Neural crest cell (in vitro differentiated cells): ENCODE measurements at places on chromosomes 13 and 19. TPM values are rescaled to one million over a fixed set of nuclear protein-coding genes. Genes with fewer than 3 reads are reported as not detected.

Gene LILRA2
- total RNA-seq = not detected in 2 replicates

Gene APLP1
- 140 and 143 TPM in 2 replicates for total RNA-seq

DNA sequence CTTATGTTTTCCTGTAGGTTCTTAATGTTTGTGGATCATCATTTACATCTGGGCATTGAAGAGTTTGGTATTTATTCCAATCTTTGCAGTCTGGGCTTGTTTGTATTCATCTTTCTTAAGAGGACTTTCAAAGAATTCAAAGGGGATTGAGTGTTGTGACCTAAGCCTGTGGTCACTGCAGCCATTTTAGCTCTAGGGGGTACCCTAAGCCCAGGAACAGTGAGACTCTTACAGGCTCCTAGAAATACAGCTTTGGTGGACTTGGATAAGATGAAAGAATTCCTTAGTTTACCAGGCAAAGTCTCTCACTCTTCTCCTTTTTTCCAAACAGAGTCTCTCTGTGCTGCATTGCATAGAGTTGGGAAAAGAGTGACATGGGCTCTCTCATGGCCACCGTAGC lies 2539.0 kb upstream of the PCDH20 start:
- H3K27ac ChIP-seq = no peak overlapping the region
- peaks cover 6% of the 10 kb centered on the region for H3K36me3 ChIP-seq
- H3K27me3 ChIP-seq = no peaks in the 10 kb centered on the region
- no peak overlapping the region for H3K4me3 ChIP-seq
- DNase-seq = no peak
- no peaks in the 10 kb centered on the region for H3K4me1 ChIP-seq

- no peak for DNase-seq
- H3K27ac ChIP-seq = no peak overlapping the region
- peaks cover 7% of the 10 kb centered on the region for H3K36me3 ChIP-seq
- H3K4me3 ChIP-seq = no peak overlapping the region
- no peaks in the 10 kb centered on the region for H3K27me3 ChIP-seq
These were observed 36.6 kb downstream of the NUFIP1 start for GRCh38 chr13:44952671-44953070.

DNA sequence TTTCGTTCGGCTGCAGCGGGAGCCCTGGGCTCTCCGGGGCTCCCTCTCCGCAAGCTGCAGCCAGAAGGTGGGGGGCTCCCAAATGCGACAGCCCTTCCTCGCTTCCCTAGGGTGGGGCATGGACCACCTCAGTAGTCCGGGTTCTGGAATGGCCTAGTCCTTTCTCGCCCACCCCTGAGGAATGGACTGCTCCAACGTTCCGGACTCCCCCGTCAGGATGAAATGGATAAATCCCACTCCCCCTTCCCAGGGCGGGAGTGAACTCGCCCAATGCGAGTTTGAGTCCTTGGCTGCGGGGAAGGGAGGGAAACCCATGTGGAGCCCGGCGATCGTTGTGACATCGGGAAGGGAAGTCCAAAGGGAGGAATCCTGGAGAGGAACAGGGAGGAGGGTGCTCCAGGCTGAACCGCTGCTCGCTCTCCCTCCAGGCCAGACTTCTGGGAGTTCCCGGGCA lies 5.5 kb downstream of the HRC start:
- H3K27me3 ChIP-seq = peaks cover 21% of the 10 kb centered on the region
- H3K27ac ChIP-seq = peak overlapping the region; percentile 99
- peak overlapping the region; percentile 98 for H3K4me3 ChIP-seq
- peaks cover 45% of the 10 kb centered on the region for H3K4me1 ChIP-seq

- no peaks in the 10 kb centered on the region for H3K36me3 ChIP-seq
- no peak for DNase-seq
- H3K4me1 ChIP-seq = no peaks in the 10 kb centered on the region
- no peak overlapping the region for H3K27ac ChIP-seq
These were observed 124.2 kb downstream of the LMO7 start for GRCh38 chr13:75760131-75761021.

DNA sequence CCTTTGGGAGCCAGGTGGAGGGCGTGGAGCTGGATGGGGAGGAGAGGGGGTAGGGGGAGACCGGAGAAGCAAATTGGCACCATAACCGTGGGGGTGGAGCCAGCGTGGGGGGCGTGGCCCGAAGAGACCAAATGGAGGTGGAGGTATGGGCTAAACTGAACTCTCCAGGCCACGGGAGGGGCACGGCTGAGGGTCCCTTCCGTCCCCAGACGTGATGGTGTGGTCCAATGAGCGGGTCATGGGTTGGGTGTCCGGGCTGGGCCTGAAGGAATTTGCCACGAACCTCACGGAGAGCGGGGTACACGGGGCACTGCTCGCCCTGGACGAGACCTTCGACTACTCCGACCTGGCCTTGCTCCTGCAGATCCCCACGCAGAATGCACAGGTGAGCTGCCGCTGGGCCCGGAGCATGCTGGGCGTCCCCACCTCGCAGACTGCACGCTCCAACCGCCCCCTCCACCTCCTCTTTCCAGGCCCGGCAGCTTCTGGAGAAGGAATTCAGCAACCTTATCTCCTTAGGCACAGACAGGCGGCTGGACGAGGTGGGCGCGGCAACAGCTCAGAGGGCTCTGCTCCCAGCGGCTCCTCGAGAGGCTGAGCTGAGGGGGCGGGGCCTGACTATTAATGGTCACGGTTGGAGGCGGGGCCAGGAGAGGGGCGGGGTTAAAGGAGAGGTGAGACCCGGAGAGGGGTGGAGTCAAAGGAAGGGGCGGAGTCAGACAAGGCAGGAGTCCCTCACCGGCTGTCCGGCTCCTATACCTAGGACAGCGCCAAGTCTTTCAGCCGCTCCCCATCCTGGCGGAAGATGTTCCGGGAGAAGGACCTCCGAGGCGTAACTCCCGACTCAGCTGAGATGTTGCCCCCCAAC lies 6.2 kb downstream of the HRC start:
- H3K36me3 ChIP-seq = no peaks in the 10 kb centered on the region
- peaks cover 45% of the 10 kb centered on the region for H3K4me1 ChIP-seq
- peak overlapping the region; percentile 99 for H3K27ac ChIP-seq
- DNase-seq = peak; percentile 100

Gene GGACT
- 4.3 and 5.9 TPM in 2 replicates for total RNA-seq

Gene ZNF426
- 24.5 and 26.7 TPM in 2 replicates for total RNA-seq

GRCh38 chr19:12886969-12887747 lies at the start of gene KLF1:
Gene KLF1, minus strand, starts transcription at chr19:12887201. Its CDS starts 61 bp downstream, at chr19:12887140.
- H3K4me3 ChIP-seq = peak within 1 kb of the TSS; percentile 69
- peaks cover 27% of the 10 kb centered on the region for H3K4me1 ChIP-seq
- no peak for DNase-seq
- no peak within 1 kb of the TSS for H3K27ac ChIP-seq

DNA sequence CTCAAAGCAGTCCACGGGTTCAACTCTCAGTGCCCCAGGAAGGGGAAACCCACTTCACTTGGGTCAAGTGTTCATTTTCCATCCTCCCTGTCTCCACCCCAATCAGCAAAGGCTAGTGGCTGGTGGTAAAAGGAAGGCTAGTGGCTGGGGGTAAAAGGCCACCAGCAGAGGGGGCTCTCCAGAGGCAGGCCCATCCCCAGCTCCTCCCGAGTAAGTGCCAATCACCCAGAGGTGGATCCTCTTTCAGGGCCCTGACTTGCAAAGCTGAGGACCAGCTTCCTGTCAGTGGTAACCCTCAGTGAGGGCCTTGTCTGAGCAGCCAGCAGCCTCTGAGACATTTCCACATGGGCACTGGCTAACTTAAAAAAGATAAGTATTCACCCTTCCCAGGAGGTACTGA lies 22.0 kb upstream of the TPT1 start:
- H3K27me3 ChIP-seq = no peaks in the 10 kb centered on the region
- peaks cover 28% of the 10 kb centered on the region for H3K36me3 ChIP-seq
- DNase-seq = no peak
- peaks cover 3% of the 10 kb centered on the region for H3K4me1 ChIP-seq
- H3K27ac ChIP-seq = no peak overlapping the region
- no peak overlapping the region for H3K4me3 ChIP-seq

DNA sequence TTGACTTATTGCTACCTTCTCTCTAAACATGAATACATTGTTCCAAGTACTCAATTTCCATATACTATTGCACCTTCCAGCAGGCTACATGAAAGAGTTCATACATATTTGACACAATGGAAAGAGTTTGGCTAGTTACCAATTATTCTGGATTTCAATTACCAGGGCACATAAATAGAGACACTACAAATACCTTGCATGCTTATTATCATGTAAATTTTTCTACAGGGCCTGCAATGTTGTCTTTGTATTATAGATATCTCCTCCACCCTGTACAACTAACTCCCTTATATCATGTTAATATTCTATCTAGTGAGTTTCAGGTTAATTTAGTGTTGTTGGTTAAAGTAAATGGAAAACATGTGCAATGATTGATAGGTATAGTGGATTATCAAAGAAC lies 540.7 kb upstream of the SLITRK5 start:
- H3K36me3 ChIP-seq = no peaks in the 10 kb centered on the region
- H3K27ac ChIP-seq = no peak overlapping the region
- H3K4me3 ChIP-seq = no peak overlapping the region

GRCh38 chr19:12159773-12160414 lies 3.0 kb upstream of the ZNF136 start:
- no peak overlapping the region for H3K27ac ChIP-seq
- peaks cover 8% of the 10 kb centered on the region for H3K36me3 ChIP-seq
- DNase-seq = no peak

DNA sequence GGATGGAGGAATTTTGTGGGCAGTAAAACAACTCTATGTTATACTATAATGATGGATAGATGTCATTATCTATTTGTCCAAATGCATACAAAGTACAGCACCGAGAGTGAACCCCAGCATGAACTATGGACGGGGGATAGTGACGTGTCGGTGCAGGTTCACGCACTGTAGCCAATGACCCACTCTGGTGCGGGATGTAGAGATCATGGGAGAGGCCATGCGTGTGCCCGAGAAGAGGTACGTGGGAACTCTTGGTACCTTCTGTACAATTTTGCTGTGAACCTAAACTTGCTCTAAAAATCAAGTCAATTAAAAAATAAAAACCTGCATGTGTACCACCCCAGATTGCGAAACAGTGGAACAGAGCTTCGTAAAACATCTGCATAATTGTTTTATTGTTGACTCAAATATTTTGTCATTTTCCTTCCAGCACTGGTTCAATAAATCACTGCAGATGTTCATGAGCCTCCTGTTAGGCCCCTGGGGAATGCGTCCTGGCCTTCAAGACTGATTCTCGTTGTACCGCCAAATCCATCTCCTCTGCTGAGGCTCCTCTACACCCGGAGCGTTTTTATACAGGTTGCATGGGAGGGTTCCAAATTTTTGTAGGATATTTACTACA lies 30.9 kb downstream of the COL4A1 start:
- H3K36me3 ChIP-seq = no peaks in the 10 kb centered on the region
- H3K4me3 ChIP-seq = no peak overlapping the region
- peaks cover 32% of the 10 kb centered on the region for H3K4me1 ChIP-seq
- no peak for DNase-seq

DNA sequence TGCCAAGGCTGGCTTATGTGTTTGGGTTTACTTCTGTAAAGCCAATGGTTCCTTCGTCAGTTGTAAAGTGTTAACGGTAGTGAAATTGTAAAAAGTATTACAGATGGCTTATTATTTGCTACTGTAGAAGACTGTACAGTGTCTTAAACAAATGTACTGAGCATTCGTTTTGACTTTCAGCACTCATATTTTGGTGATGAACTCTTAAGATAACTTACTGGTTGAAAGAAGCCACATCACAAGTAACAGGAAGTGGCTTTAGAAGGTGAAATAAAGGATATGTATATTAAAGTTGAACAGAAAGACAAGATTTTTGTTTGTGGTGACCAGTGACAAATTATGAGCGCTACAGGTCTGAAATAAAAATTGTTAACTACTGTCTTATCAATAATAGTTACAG lies 64.2 kb downstream of the URI1 start:
- H3K27ac ChIP-seq = no peak overlapping the region
- H3K36me3 ChIP-seq = peaks cover 28% of the 10 kb centered on the region
- no peaks in the 10 kb centered on the region for H3K27me3 ChIP-seq
- no peak overlapping the region for H3K4me3 ChIP-seq
- peaks cover 41% of the 10 kb centered on the region for H3K4me1 ChIP-seq
- no peak for DNase-seq

- H3K4me1 ChIP-seq = peaks cover 6% of the 10 kb centered on the region
- H3K36me3 ChIP-seq = no peaks in the 10 kb centered on the region
- no peak overlapping the region for H3K4me3 ChIP-seq
- no peaks in the 10 kb centered on the region for H3K27me3 ChIP-seq
- no peak for DNase-seq
These were observed 8.7 kb downstream of the POP4 start for GRCh38 chr19:29614780-29615179.
